ENCODE measurements at places on chromosomes 4 and X.

- no peak for DNase-seq
These were observed 1.5 kb downstream of the GRSF1 start for GRCh38 chr4:70838204-70838603.

- no peak for DNase-seq
These were observed 16.5 kb downstream of the FGFRL1 start for GRCh38 chr4:1027915-1028238.

- DNase-seq, result no peak
These were observed 36.3 kb upstream of the TENM3 start for GRCh38 chr4:182206916-182207315.

- DNase-seq, result no peak
These were observed 115.1 kb downstream of the CAMK2D start for GRCh38 chr4:113646442-113646822.

DNA sequence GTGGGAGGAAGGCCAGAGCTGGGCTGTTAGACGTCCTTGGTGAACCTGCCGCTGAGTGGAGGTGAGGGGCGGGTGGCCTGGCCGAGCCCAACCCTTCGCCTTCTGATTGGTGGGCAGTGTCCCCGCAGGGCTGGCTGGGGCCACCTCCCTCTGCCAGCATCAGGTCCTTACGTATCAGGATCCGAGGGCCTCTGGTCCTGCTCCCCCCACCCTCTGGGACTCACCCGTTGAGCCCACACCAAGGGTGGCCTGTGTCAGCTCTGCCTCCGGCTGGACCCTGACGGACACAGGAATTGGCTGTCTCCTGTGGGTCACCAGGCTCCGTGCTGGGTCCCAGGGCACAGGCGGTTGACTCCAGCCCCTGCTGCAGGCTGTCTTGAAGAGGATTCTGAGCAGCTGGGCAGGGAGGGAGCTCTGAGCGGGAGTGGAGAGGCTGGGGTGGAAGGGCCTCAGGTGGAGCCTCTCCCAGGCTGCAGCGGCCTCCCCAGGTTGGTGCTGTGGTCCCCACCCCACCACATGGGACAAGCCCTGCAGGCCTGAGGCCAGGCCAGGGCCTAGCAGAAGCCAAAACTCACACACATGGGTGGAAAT lies 58.4 kb upstream of the NKX1-1 start:
- no peak for DNase-seq

- DNase-seq, result no peak
These were observed 197.6 kb downstream of the CPXCR1 start for GRCh38 chrX:88944661-88945060.

DNA sequence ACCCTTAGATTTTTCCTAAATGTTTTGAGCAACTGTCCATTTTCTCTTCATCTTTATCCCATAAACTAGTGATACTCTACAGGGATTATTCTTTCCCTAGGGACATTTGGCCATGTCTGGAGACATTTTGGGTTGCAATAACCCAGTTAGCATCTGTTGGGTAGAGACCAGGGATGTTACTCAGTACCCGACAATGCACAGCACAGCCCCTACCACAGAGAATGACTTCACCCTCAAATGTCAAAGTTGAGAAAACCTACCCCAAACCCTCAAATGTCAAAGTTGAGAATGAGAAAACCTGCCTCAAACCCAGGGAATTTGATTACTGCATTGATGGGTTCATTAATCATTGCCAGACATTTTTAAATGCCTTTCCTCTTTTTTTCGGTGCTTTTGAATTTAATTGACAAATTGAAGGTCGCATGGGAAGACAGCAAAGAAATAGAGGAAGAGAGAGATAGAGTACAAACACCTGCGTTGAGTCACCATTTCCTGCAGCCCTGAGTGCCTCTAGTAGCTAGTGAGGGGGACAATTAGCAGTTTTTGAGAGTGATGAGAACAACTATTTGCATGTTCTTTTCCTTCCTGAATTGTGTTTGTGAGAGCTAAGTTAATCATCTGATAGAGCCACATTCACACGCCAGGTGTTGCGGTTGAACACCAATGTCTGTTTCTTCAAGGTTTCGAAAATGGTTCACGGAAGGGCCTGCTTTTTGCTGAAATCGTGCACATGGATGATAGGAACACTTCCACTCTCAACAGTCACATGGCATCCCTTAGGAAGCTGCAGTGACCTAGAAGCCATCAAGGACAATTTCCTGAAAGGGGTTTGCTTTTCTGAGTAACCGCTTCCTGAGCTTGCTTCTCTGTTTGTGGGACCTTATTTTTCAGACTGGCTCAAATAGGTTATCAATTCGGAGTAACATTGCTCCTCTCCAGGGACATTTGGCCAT lies 203.9 kb upstream of the VCX3A start:
- no peak for DNase-seq

DNA sequence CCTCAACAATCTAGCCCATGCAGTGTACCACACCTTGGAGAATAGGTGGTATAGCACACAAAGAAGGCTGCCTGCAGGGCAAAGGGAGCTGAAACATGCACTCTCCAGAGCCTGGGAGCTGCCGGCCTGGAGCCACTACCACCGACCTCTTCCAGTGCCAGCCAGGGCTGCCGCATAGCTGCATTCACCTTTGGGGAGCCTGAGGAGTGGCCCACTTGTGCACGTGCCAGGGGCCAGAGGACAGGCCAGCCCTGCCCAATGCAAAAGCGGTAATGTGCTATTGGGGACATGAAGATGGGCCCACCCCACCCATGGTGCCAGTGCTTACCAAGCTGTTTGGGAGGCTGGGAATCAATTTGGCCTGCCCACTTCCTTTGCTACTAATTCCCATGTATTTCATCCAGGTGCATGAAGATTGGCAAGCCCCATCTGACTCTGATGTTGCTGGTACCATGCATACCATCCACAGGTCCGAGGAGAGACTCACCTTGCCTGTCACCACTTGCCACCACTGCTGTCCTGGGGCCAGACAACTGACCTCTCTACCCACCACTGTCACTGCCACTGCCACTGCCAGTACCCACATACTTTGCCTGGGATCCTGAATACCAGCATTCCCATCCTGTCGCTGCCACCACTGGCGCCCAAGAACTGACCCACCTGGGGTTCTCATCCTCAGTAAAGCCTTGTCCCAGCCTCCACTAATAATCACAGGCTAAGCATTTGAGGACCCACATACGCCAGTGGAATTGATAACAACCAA lies 506.9 kb downstream of the MAGEB5 start:
- DNase-seq, result no peak

DNA sequence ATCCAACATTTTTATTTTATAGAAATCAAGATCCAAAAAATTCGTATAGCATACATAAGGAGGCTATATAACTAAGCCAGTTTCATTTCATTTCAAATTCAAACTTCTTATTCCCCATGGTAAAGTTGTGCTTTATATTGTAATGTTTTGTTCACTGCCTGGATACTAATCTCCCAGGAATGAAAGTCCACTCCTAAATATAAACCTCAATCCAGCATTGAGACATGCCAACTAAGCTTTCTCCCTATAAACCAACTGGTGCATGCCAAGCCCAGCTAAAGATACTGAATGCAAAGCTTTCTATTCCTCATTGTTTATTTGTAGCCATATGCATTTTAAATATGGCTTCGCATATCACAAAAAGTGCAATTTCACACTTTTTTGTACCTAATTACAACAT lies 63.8 kb upstream of the INPP4B start:
- DNase-seq, result no peak

DNA sequence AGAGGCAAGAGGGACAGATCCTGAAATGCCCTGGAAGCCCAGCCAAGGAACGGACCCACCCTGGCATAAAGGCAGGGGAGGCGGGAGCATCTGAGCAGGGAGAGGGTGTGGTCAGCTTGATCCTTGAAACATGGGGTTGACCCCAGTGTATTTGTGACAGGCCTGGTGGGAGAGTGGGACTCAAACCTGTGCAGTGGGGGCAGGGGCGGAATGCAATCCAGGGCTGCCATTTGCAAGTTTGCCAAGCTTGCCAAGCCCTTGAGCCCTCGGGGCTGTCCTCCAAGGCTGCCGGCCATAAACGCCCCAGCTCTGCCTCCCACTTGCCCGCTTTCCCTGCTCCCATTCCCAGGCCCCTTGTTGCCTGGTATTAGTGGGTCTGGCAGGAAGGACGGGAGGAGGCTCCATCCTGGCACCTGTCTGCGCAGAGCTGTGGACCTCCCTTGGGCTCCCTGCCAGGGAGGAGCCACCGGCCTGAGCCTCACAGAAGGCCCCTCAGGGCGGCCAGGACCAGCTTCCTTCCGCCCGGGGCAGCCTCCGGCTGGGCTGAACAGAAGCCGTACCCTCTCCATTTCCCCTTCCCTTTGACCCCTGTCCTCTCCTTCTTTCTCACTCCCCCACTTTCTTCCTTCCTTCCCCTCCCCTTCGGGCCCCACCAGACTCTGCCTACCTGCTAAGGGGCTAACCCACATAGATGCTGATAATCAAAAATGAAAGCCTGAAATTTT lies 661 bp downstream of the S100P start:
- no peak for DNase-seq

DNA sequence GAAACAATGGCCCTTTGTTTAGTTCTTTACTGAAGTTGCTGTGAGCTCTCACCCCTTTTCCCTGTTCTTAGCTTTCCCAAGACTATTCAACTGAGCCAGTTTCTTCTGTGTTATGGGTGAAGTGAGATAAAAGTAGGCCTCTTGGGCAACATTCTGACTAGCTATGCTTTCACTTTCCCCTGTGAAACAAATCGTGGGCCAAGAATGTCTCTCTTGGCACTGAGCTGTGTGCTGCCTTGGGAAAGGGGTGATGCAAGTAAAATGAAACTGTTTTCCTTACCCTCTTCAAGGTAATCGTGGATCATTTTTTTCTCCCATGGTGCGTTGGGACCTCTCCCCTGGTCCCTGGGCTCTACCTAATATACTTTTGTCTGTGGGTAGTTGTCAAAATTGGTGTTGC lies 653.9 kb upstream of the MAGEB2 start:
- DNase-seq, result no peak

DNA sequence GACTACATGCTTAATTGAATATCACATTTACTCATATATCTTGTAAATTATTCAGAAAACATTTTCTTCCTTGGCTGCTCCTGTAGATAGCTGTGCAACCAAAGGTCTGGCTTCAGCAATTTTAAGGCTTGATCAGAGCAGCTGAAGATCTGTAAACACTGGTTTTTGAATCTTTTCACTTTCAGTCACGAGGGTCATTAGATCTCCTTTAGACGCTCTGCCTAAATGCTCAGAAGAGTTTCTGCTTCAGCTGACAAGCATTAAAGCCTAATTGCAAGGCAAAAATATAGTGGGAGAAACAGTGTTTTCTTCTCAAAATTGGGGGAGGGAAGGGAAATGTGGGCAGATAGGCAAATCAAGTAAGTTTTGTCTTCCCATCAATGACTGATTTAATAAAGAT lies 25.7 kb downstream of the TRPC5 start:
- DNase-seq, result no peak

- no peak for DNase-seq
These were observed 39.9 kb downstream of the DCX start for GRCh38 chrX:111372086-111372485.

Measured in suppressor macrophage treated with lipopolysaccharide for 1 hour (primary cell).